ENCODE measurements at places on chromosomes 4 and X. TPM values are rescaled to one million over a fixed set of nuclear protein-coding genes. Genes with fewer than 3 reads are reported as not detected.

The PRR32 gene
- total RNA-seq: 0.30 TPM

DNA sequence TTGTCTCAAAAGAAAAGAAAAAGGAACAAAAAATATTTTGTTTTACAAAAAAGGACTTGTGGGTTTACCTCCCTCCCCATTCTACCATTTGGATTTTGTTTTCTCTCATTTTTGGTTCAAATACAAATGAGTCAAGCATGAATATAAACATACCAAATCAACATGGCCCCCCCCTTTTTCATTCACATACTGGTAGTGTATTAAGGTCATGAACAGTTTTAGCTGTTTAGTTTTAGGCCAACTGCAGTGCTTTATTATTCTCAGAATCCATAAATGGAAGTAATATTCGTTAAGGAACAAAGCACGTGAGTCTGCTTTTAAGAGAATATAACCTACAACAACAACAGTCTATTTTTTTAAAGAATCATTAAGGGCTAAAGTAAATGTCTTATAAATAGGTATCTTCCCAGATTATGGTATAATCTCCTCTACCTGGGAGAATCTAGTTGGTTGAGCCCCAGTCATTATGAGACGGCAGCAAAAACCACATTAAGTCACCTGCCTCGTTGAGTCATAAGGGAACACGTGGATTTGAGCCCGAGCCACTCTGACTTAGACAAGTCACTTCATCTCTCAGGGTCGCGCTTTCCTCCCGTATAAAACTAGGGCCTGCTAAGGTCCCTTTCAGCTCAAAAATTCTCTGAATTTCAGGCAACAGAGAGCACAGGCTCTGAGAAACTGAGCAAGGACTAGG is 26.7 kb downstream of the BCLAF3 start:
- no peak for DNase-seq
- no peak overlapping the region for H3K27ac ChIP-seq
- H3K4me1 ChIP-seq: no peaks in the 10 kb centered on the region
- H3K36me3 ChIP-seq: peaks cover 17% of the 10 kb centered on the region
- no peaks in the 10 kb centered on the region for H3K27me3 ChIP-seq

GRCh38 chrX:142156567-142156966 is 48.5 kb downstream of the MAGEC2 start:
- no peak overlapping the region for H3K4me3 ChIP-seq
- no peaks in the 10 kb centered on the region for H3K4me1 ChIP-seq
- no peak overlapping the region for H3K27ac ChIP-seq

GRCh38 chr4:93749292-93749761 is 79.2 kb upstream of the ATOH1 start:
- no peak for DNase-seq
- no peak overlapping the region for H3K4me3 ChIP-seq
- H3K27ac ChIP-seq: no peak overlapping the region
- H3K4me1 ChIP-seq: no peaks in the 10 kb centered on the region

The PCYT1B gene
- total RNA-seq: not detected

The GAGE12D gene
- not detected for total RNA-seq

- H3K4me3 ChIP-seq: no peak overlapping the region
- H3K36me3 ChIP-seq: no peaks in the 10 kb centered on the region
- no peaks in the 10 kb centered on the region for H3K4me1 ChIP-seq
- H3K27ac ChIP-seq: no peak overlapping the region
- DNase-seq: no peak
- no peaks in the 10 kb centered on the region for H3K27me3 ChIP-seq
Measured at GRCh38 chr4:48212165-48212564, 57.5 kb downstream of the TEC start.

The MTMR8 gene
- total RNA-seq: not detected

- DNase-seq: no peak
- H3K4me1 ChIP-seq: no peaks in the 10 kb centered on the region
- no peak overlapping the region for H3K4me3 ChIP-seq
- no peaks in the 10 kb centered on the region for H3K27me3 ChIP-seq
- no peaks in the 10 kb centered on the region for H3K36me3 ChIP-seq
- H3K27ac ChIP-seq: no peak overlapping the region
Measured at GRCh38 chrX:9957743-9958142, 9.4 kb upstream of the CLDN34 start.

GRCh38 chr4:186981161-186981560 is 257.5 kb upstream of the FAT1 start:
- no peak overlapping the region for H3K27ac ChIP-seq
- no peaks in the 10 kb centered on the region for H3K36me3 ChIP-seq
- no peaks in the 10 kb centered on the region for H3K27me3 ChIP-seq
- DNase-seq: no peak
